ENCODE measurements at places on chromosomes 7 and 10. TPM values are rescaled to one million over a fixed set of nuclear protein-coding genes. Genes with fewer than 3 reads are reported as not detected.
A peak's percentile ranks its signal among the peaks of the same experiment; 100 is the strongest.

The TUBAL3 gene
- 0.39 TPM for total RNA-seq

The CHRM2 gene
- total RNA-seq = not detected

The CFAP70 gene
- 0.26 TPM for total RNA-seq

The PDCD4 gene
- total RNA-seq = 65.5 TPM

The ASZ1 gene
- not detected for total RNA-seq

The GTF2IRD1 gene
- 54.6 TPM for total RNA-seq

The EPO gene
- 1.1 TPM for total RNA-seq

The GRM8 gene
- not detected for total RNA-seq

The TMEM106B gene
- total RNA-seq = 38.6 TPM

- H3K4me3 ChIP-seq = no peak overlapping the region
- DNase-seq = no peak
- no peaks in the 10 kb centered on the region for H3K27me3 ChIP-seq
- H3K4me1 ChIP-seq = peaks cover 3% of the 10 kb centered on the region
Measured at GRCh38 chr10:71597821-71598498, 121.6 kb downstream of the C10orf105 start.

DNA sequence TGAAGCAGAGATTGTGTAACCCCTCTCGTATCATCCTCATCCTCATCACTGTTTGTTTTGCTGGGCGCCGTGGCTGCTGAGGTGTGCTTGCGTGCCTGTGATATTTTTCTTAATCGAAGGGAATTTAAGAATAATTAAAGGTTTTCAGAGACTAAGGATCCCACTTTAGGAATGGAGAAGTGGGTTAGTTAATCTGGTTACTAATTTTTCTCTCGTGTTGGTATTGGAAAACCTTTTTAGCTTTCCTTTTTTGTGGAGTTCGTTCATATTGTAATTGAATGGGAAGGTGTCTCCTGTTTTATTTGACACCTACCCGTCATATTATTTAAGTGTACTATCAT, 1.3 kb downstream of the UBN2 start:
- H3K36me3 ChIP-seq = no peaks in the 10 kb centered on the region
- DNase-seq = no peak
- H3K27me3 ChIP-seq = no peaks in the 10 kb centered on the region
- peaks cover 6% of the 10 kb centered on the region for H3K4me1 ChIP-seq
- H3K27ac ChIP-seq = peak overlapping the region; percentile 78

- H3K4me1 ChIP-seq = peaks cover 59% of the 10 kb centered on the region
- no peaks in the 10 kb centered on the region for H3K27me3 ChIP-seq
- peak overlapping the region; percentile 68 for H3K27ac ChIP-seq
Measured at GRCh38 chr7:115965236-115965635, 65.3 kb downstream of the TFEC start.

DNA sequence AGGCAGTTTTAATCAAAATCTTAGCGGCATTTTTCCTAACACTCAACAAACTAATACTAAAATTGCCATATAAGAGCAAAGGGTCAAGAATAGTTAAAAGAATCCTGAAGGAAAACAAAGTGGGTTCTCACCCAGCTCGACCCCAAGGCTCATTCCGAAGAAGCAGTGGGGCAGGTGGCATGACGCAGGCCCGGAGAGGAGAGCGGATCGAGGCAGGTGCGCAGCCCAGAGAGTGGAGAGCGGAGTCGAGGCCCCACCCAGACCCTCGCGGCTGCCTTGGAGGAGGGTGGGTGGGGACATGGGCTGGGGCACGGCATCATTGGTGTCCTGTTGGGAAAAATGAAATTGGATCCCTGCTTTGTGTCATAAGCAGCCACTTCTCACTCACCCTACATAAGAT, 109.8 kb downstream of the INPP5A start:
- H3K4me1 ChIP-seq = no peaks in the 10 kb centered on the region
- no peaks in the 10 kb centered on the region for H3K27me3 ChIP-seq
- no peak overlapping the region for H3K27ac ChIP-seq
- no peak for DNase-seq
- H3K36me3 ChIP-seq = no peaks in the 10 kb centered on the region

DNA sequence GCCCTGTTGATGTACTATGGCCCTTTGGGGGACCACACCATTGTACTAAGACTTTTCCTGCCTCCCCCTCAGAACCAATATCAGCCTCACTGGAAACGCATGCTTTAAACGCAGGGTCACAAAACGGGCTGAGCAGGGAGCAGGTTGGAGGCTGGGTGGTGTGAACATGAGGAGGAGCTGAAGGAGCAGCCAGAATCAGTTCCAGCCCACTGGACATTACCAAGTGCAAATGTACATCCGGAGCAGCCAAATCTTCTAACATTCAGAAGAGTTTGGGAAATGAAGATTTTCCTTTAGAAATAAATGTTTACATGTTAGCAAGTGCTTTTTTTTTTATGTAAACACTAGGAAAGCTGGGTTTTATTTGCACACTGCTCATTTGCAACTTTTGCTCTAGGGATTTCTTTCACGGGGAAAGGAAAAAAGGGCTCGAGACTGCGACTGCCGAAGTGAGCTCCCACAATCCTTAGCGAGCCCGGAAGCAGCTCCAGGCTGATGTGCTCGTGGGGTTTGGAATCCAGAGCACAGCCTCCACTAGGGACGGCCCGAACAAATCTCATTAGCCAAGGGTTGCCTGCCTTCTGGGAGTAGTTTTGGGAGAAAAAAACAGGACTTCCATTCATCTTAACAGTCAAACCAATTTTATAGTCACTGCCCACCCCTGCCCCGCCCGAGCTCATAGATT, 108.0 kb upstream of the YAE1 start:
- H3K27ac ChIP-seq = no peak overlapping the region
- H3K4me3 ChIP-seq = peak overlapping the region; percentile 20
- no peaks in the 10 kb centered on the region for H3K4me1 ChIP-seq
- no peak for DNase-seq
- H3K27me3 ChIP-seq = no peaks in the 10 kb centered on the region

GRCh38 chr10:35035606-35036005, 54.5 kb downstream of the CUL2 start:
- DNase-seq = no peak
- H3K4me3 ChIP-seq = no peak overlapping the region
- no peak overlapping the region for H3K27ac ChIP-seq
- H3K4me1 ChIP-seq = no peaks in the 10 kb centered on the region
- no peaks in the 10 kb centered on the region for H3K27me3 ChIP-seq

GRCh38 chr10:71757399-71757922, 15.9 kb downstream of the VSIR start:
- peak overlapping the region; percentile 18 for H3K27ac ChIP-seq
- 0 out of 2 replicates have a peak, but pooled peaks cover 2% of the 10 kb centered on the region for H3K36me3 ChIP-seq
- H3K4me3 ChIP-seq = no peak overlapping the region
- no peak for DNase-seq

GRCh38 chr10:78907551-78908211, 161.1 kb upstream of the ZMIZ1 start:
- no peaks in the 10 kb centered on the region for H3K27me3 ChIP-seq
- no peak overlapping the region for H3K27ac ChIP-seq
- no peaks in the 10 kb centered on the region for H3K4me1 ChIP-seq
- no peaks in the 10 kb centered on the region for H3K36me3 ChIP-seq
- peak; percentile 19 for DNase-seq

GRCh38 chr7:150489782-150490181, 24.9 kb upstream of the GIMAP7 start:
- H3K4me1 ChIP-seq = no peaks in the 10 kb centered on the region
- H3K36me3 ChIP-seq = no peaks in the 10 kb centered on the region
- no peaks in the 10 kb centered on the region for H3K27me3 ChIP-seq
- no peak overlapping the region for H3K4me3 ChIP-seq
- no peak for DNase-seq

DNA sequence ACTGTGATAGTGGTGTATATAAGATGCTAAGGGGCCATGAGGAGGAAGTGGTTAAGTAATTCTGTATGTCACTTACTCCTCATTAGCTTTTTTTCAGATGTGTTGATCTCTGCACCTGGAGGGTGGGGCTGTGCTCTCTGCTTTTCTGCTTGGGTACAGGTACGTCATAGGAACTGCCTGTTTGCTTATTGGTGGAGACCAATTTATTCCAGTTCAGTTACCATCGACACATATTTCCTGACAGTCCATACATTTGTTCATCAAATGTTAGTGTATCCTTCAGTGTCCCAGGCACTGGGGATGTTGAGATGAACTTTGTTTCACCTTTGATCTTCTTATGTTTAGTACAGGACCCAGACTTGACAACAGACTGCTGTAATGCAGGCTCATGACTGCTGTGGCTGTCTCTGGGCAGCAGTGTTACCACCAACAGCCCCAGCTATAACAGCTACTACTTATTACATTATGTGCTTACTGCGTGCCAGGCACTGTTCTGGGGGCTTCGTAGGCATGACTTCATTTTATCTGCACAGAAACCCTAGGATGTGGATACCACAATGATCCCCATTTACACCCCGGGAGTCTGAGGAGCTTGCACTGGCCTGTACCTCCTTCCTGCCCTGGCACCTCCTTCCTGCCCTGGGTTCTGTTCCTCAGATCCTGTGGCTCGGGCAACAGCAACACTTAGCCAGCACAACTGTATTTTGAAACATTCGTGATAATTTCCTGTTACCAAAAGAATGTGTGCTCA, 87.4 kb downstream of the BUB3 start:
- no peaks in the 10 kb centered on the region for H3K36me3 ChIP-seq
- no peaks in the 10 kb centered on the region for H3K27me3 ChIP-seq
- no peak for DNase-seq
- no peak overlapping the region for H3K4me3 ChIP-seq
- H3K4me1 ChIP-seq = no peaks in the 10 kb centered on the region

- H3K4me1 ChIP-seq = peaks cover 9% of the 10 kb centered on the region
- no peaks in the 10 kb centered on the region for H3K36me3 ChIP-seq
- H3K27ac ChIP-seq = no peak overlapping the region
- no peaks in the 10 kb centered on the region for H3K27me3 ChIP-seq
Measured at GRCh38 chr10:117716889-117717288, 174.3 kb downstream of the EMX2 start.

DNA sequence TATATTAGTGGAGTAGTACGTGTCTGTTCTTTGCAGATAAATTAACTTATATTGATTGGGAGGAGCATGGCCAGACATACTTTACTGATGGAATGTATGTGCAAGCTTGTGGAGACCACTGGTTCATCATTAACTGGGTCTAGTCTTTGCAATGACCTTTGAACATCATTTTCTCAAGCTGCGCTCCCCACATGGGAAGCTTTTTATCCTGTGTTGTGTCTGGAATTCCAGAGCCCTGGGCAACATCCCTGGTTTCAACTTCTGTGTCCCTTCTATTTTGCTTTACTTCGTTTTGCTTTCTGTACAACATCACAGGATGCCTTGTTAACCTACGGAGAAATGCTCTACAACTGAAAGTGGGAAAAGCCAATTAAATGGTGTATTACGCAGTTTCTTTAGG, 38.3 kb downstream of the MACROH2A2 start:
- no peak overlapping the region for H3K4me3 ChIP-seq
- no peaks in the 10 kb centered on the region for H3K36me3 ChIP-seq
- no peaks in the 10 kb centered on the region for H3K27me3 ChIP-seq
- DNase-seq = peak; percentile 83
- H3K4me1 ChIP-seq = peaks cover 69% of the 10 kb centered on the region
- H3K27ac ChIP-seq = peak overlapping the region; percentile 92

DNA sequence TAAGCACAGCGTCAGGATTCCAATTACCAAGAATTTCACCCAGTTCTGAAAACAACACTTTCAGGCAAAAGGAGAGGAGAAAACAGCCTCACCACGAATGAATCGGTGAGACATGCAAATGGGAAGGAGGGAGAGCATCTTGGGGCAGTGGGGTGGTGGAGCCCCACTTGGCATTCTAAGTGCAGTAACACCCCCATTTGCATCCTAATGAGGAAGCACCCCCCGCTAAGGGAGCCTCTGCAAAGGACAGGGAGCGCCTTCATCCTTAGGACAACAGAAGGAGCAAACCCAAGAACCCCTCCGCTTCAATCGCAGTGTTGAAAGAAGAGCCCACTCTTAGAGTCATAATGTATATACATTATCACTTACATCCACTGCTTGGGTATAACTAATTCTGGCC, 46.8 kb downstream of the NRAP start:
- no peak overlapping the region for H3K4me3 ChIP-seq
- no peak for DNase-seq
- H3K4me1 ChIP-seq = no peaks in the 10 kb centered on the region

- H3K4me3 ChIP-seq = no peak overlapping the region
- no peaks in the 10 kb centered on the region for H3K27me3 ChIP-seq
- no peak overlapping the region for H3K27ac ChIP-seq
- H3K36me3 ChIP-seq = no peaks in the 10 kb centered on the region
- peaks cover 14% of the 10 kb centered on the region for H3K4me1 ChIP-seq
- DNase-seq = no peak
Measured at GRCh38 chr7:82053453-82054032, 283.7 kb upstream of the HGF start.

DNA sequence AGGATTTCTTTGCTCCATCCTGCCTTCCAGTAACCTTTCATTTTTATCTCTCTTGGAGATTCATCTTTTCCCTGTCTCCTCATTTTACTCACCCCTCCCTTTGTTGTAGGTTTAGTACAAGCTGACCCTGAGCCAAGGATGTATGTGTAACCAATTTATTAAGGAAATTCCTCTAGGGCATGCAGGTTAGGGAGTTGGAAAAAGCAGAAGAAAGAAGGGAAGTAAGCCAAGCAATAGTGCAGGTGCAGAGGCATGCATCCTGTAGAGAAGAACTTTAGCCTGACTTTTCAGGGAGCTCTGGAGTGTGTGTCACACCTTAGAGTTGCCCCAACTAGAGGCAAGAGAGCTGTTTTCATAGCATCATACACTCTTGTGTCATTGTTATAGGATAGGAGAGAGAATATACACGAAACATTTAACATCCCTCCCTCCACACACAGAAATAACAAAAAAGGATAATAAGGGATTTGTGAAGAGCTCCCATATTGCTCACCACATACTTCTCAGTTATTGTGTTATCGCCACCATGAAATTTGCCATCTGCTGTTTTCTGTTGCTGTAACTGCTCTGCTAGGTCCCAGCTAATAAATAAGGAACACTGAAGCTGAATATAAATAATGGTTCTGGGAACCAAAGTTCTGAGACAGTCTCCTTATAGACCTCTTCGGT, 21.8 kb upstream of the SEMA3C start:
- H3K4me1 ChIP-seq = peaks cover 32% of the 10 kb centered on the region
- H3K4me3 ChIP-seq = no peak overlapping the region
- H3K27ac ChIP-seq = peak overlapping the region; percentile 68
- no peaks in the 10 kb centered on the region for H3K27me3 ChIP-seq

DNA sequence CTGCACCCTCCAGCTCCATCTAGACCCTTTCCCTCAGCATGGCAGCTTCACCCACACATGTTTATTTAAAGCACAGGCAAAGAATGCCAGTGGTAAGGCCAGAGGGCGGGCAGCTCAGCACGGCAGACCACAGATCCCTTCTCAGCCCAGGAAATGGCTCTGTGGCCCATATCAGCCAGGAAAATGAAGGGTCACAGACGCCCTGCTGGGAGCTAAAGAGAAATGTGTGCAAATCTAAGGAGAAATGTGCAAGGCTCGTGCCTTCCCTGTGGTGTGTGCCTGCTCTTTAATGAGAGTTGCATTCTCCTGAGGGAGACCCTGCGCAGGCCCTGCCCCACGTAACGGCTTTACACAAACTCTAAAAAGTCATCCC, 23.0 kb downstream of the PTPRN2 start:
- H3K4me3 ChIP-seq = no peak overlapping the region
- no peaks in the 10 kb centered on the region for H3K27me3 ChIP-seq
- H3K27ac ChIP-seq = no peak overlapping the region
- DNase-seq = no peak
- H3K4me1 ChIP-seq = no peaks in the 10 kb centered on the region
